Mucosa of gallbladder (tissue), 1 donor: ENCODE measurements at places on chromosomes 3 and 15.

- no peak for DNase-seq
Observed at GRCh38 chr15:33526532-33526931, 215.8 kb downstream of the RYR3 start.

- DNase-seq, result peak; percentile 31
Observed at GRCh38 chr15:74857082-74857655, 14.2 kb upstream of the ULK3 start.

GRCh38 chr3:153038367-153038766, 123.7 kb upstream of the RAP2B start:
- no peak for DNase-seq

DNA sequence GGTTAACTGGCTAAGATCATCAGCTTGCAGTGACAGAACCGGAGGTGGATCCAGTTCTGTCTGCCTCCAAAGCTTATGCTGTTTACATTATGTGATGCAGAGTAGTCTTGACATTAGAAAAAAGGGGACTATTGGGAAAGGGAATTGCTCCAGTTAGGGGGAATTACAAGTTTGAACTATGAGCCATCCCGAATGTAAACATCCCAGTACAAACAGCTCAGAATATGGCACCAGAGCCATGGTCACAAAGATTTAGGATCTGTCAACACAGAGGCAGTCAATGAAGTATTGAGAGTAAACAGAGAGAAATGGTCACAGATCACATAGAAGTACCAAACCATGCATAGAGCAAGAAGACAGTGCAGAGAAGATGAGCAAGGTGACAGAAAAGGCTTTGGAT, 39.8 kb upstream of the CRTC3 start:
- no peak for DNase-seq
